ENCODE measurements at places on chromosomes 16 and 17.
A peak's percentile ranks its signal among the peaks of the same experiment; 100 is the strongest.

- peak; percentile 82 for DNase-seq
These were observed 4.7 kb upstream of the MMP15 start for GRCh38 chr16:58020628-58021521.

- no peak for DNase-seq
These were observed 3.3 kb downstream of the ITGA3 start for GRCh38 chr17:50059256-50059655.

DNA sequence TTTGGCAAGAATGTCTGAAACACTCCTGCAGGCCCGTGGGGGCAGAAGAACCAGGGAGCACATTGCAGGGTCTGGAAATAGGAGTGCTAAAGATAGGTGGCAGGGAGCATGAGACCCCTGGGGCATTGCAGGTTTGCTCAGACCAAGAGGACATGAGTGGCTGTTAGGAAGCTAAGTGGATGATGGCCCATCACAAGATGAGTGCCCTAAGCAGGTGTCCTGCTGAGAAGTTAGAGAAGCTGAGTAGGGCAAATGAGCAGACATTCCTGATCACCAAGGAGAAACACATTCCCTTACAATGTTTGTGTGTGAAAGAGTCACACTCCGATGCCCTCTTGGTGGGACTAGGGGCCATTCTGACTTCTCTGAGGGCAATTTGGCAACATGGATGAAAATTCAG lies 9.9 kb downstream of the MLYCD start:
- DNase-seq: no peak

DNA sequence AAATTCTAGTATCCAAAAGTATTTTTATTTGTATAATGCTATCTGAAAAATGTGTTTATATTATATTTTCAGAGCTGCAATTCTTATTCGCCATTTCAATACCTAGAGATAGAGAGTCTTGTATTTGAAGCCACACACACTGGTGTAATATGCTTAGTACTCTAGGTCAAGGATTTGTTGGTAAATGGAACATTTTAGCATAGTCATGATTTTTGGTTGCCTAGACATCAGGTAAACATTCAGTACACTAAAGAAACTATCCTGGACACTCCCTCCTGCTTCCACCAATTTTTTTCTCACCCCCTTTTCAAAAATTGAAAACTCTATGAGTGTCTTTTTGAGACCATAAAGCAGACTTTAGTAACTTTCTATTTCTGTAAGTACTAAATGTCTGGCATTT lies 20.8 kb downstream of the ABHD15 start:
- DNase-seq: no peak

DNA sequence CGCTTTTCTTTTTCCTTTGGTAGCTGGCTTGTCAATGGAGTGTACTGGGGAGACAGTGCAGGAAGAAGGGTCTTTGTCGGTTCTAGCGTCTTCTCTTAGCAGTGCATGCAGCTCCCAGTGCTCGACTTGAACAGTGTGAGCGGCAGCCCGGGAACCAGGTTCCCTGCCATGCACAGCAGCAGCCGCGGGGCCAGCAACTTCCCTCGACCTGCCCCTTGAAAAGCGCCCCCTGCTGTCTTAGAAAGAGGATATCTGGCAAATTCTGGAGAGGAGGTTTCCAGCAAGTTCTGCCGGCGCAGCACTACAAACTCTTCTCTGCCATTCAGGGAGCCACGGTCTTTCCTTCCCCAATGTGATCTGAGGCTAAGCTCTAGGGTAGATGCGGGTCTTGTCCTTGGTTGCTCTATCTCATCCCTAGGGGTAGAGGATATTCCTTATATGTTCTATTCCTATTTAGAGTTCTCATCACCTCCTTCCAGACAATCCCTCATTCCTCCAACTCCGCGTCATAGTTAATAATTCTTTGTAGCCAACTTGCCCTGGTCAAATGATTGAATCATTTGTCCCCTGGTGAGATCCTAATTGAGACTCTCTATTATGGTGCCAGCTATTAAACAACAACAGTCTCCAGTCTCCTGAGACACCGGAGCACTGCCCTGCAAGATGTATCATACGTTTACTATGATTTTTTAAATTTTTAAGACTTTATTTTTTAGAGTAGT lies 451.3 kb downstream of the PMP22 start:
- peak; percentile 5 for DNase-seq

DNA sequence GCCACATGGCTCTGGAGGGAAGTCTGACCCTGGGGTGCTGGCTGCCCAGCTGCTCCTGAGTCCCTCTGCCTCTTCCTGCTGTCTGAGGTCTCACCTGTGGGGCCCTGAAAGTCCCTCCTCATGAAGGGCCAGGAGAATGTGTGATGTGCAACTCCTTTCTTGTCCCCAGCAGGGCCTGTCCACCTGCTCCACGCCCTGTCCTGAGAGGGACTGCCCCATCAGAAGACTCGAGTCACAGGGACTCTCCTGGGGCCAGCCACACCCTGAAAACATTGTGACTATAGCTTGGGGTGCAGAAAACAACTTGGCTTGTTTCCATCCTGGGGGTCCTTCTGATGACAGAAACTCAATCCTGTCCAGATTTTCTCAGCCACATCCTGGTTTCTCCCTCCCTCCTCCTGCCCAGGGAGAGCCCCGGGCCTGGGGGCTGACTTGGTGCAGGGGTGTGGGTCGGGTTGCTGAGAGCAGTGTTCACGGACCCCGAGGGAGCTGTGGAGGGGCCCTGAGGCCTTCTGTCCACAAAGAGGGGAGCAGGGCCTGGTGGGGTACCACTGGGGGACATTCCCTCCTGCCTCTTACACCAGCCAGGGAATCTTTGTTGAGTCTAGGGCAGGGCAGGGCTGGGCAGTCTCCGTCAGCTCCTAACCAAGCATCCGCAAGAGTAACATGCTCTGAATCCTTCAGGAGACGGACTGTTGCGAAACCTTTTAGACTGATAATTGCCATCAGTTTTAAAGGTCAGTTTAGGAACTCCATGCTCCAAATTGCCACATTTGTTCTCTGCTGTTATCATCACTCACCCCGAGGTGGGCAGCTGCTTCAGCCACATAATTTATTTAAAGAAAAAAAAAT lies 45.9 kb downstream of the NT5M start:
- no peak for DNase-seq

- DNase-seq: no peak
These were observed 110.4 kb downstream of the MRTFB start for GRCh38 chr16:14181371-14182050.

- DNase-seq: no peak
These were observed 148.0 kb downstream of the SDK2 start for GRCh38 chr17:73496232-73496631.

DNA sequence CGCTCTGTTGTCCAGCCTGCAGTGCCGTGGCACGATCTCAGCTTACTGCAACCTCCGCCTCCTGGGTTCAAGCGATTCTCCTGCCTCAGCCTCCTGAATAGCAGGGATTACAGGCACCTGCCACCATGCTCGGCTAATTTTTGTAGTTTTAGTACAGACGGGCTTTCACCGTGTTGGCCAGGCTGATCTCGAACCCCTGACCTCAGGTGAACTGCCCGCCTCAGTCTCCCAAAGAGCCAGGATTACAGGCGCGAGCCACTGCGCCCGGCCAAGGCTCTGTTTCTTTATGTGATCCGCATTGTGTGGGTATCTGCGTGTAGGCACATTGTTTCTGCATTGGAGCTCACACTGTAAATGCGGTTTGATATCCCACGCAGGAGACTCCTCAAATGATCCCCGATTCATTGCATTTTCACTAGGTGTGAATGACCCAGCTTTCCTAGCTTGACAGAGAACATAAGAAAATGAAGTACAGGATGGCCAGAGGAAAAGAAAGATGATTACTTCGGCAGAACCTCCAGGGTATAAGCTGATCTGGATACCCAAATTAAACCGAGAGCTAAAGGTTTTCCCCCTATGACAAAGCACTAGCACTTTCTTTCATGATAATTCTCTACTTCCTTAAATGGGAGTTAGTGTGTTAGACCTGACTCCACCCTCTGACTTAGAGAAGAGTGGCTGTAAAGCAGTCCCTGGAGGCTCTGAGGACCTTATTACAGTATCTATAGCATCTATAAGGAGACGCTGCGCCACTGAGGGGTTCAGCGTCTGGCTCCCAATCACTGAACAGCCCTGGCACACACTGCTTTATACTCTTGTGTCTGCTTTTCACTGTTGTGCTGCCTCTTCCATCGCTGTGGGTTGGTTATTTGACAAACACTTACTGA lies 17.3 kb downstream of the COTL1 start:
- DNase-seq: no peak

- DNase-seq: no peak
These were observed 279.9 kb upstream of the DYNLRB2 start for GRCh38 chr16:80260906-80261311.

DNA sequence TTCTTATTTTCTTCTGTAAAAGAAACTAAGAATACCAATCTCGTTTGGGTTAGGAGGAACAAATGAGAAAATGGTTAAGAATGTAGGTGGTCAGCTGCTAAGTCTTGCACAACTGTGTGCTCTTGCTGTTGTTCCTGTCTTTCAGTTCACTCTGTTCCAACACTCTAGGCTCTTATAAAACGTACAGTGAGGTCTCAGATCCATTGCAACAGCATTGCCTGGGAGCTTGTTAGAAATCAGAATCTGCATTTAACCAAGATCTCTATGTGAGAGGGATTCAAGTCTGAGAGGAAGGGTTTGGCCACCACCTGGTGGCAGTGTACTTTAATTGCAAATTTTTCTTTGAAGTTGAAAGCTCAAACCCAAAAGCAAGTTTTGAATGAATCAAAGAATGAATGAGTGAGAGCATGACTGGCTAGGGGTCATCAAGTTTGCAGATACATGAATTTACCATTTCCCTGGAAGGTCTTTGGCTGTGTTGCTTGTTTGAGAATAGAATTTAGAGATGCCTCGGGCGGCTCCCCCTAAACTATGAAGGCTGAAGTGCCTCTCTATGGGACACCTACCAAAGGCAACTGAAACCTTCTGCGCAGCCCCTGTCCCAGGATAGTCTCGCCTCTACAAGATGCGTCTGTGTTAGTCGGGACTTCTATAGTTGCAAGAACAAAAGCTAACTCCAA lies 2.5 kb downstream of the ALOX15B start:
- DNase-seq: peak; percentile 73

DNA sequence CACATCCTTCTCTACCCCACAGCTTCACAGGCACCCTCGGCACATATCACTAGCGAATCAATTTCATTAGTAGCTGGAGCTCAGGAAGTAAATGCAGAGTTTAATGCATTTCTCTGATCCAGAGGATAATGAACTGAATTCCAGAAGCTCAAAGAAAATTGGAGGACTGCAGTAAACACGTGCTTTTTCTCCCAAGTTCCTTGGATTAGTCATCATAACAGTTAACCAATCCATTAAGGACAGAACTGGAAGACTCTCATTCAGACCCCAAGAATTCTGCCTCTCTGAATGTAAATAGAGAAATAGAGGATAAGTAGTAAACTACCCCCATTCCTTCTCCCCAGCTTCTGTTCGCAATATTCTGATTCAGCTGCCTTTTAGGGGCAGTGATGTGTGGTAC lies 40.7 kb downstream of the DUSP14 start:
- DNase-seq: no peak

DNA sequence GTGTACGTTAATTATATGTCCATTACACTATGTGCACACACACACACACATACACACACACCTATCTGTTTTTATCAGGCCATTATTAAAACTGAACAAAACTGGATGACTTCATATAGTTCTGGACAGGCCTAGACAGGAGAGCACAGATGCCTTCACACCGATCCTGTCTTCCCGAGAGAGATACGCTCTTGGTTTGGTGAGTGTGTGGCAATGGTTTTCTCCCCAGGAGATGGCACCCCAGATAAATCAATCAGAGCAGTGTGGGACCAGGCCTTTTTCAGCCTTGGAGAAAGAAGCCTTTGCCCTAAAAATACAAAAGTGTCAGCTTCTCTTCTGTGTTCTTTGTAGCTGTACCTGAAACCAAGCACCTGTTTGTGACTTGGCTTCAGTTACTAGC lies 83.7 kb downstream of the CPPED1 start:
- DNase-seq: peak; percentile 60

DNA sequence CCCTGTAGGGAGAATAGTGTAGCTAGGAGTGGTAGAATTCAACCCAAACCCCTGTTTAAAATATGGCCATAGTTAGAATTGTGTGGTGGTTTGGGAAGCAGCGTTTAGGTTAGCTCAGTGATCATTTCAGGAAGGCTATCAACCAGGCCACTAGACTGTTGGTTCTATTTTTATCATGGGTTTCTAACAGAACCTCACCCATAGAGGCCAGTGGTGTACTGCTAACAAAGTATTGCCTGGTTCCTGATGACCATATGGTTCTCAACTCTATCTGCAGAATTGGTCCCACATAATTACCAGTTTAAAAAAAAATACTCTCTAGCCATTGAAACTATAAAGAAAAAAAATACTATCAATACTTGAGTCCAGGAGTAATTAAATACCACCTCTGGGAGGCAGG lies 70.5 kb upstream of the RASL10B start:
- no peak for DNase-seq

- no peak for DNase-seq
These were observed 93.6 kb upstream of the GPR139 start for GRCh38 chr16:20167323-20167722.

DNA sequence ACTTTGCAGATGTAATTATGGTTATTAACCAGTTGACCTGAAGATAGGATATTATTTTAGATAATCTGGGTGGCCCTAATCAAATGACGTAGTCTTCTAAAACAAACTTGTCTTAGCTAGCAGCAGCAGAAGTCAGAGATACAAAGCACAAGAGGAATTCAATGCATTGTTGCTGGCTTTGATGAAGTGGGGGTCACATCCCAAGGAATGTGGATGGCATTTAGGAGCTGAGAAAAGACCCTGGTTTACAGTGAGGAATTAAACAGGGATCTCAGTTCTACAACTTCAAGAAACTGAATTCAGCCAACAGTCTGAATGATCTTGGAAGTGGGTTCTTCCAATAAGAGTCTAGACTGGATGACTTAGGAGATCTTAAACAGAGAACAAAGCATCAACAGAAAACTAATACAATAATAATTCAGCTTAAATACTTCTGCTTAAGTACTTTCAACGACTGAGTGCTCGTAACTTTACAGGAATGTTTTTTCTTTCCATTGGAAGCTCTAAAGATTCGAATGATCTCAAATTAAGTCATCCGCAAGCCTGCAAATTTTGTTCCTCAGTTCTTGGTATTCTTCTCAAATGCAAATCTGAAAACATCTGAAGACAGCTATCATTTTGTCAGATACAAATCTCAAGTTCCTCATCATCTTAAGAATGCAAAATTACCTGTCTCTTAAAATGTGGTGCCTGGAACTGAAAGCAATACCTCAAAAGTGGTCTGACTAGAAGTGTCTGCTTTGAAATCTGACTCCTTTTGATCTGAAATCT lies 3.3 kb downstream of the C16orf46 start:
- no peak for DNase-seq

DNA sequence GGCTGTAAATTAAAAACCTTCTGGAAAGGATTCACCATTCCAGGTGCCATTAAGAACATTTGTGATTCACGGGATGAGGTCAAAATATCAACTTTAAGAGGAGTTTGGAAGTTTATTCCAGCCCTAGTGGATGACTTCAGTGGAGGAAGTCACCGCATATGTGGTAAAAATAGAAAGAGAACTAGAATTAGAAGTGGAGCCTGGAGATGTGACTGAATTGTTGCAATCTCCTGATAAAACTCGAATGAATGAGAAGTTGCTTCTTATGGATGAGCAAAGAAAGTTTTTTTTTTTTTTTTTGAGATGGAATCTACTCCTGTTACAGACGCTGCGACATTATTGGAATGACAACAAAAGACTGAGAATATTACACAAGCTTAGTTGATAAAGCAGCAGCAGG lies 26.7 kb downstream of the CCL4 start:
- no peak for DNase-seq

GRCh38 chr17:79560527-79560926 lies 50.3 kb downstream of the RBFOX3 start:
- no peak for DNase-seq

GRCh38 chr17:82458885-82459424 lies 414 bp downstream of the NARF start:
- no peak for DNase-seq

- no peak for DNase-seq
These were observed 3.1 kb downstream of the CSNK2A2 start for GRCh38 chr16:58194790-58195189.
